Vein endothelial cell (primary cell): ENCODE measurements at places on chromosomes 1 and 21. TPM values are rescaled to one million over a fixed set of nuclear protein-coding genes. Genes with fewer than 3 reads are reported as not detected.

Gene MARK1
- 1.7 and 2.3 TPM in 2 replicates for total RNA-seq

Gene ATP13A2
- 60.2 and 86.9 TPM in 2 replicates for total RNA-seq

Gene KCNK2
- total RNA-seq, result under 0.01 and 0.38 TPM in 2 replicates

Gene EMC1
- 73.5 and 78.0 TPM in 2 replicates for total RNA-seq
